ENCODE measurements at places on chromosomes 2 and 18. TPM values are rescaled to one million over a fixed set of nuclear protein-coding genes. Genes with fewer than 3 reads are reported as not detected.

PSTPIP2 gene
- total RNA-seq: 21.2 TPM

GAREM2 gene
- 4.7 TPM for total RNA-seq

DNER gene
- 0.37 TPM for total RNA-seq

DSC2 gene
- total RNA-seq: 59.6 TPM

IWS1 gene
- 45.9 TPM for total RNA-seq

ASIC4 gene
- not detected for total RNA-seq

MYO3B gene
- total RNA-seq: 1.1 TPM

CXCR1 gene
- total RNA-seq: not detected

MFSD6 gene
- 17.9 TPM for total RNA-seq

NETO1 gene
- total RNA-seq: not detected

GREB1 gene
- total RNA-seq: 4.0 TPM

ACKR3 gene
- 47.1 TPM for total RNA-seq

GRCh38 chr2:102773149-102773705 lies 11.4 kb downstream of the TMEM182 start:
- DNase-seq: no peak

DNA sequence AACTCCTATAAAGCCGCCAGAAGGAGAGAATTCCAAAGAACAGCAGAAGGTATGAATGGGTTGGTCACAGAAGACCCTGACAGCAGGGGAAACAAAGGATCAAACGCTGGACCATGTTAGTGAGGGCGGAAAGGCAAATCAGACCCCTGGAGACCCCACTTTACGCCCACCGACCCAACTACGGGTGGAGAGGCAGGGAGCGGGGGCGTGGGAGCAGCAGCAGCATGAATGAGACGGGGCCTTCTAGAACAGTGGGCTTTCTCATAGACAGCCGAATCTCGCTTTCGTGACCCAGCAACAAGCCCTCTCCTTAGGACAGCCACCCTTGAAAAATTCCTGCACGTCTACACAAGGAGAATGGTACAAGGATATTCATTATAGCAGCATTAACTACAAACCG lies 191.0 kb downstream of the HDAC4 start:
- no peak for DNase-seq

DNA sequence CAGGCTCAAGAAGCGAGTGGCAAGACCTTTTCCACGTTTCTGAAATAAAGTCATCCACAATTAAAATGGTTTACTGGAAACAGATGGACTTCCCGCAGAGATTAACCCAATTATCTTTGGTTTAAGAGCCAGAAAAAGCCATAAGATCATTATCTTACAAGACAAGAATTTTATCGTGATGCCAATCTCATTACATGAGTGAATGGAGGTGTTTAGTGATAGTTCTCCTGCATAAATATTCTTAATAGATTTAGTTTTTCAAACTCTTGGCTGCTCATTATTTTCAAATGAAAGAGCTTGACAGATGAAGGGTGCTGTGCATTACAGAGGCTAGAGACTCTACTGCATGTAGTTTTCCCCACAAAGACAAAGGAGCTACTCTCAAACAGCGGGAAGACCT lies 1028.4 kb upstream of the PIK3C3 start:
- no peak for DNase-seq

DNA sequence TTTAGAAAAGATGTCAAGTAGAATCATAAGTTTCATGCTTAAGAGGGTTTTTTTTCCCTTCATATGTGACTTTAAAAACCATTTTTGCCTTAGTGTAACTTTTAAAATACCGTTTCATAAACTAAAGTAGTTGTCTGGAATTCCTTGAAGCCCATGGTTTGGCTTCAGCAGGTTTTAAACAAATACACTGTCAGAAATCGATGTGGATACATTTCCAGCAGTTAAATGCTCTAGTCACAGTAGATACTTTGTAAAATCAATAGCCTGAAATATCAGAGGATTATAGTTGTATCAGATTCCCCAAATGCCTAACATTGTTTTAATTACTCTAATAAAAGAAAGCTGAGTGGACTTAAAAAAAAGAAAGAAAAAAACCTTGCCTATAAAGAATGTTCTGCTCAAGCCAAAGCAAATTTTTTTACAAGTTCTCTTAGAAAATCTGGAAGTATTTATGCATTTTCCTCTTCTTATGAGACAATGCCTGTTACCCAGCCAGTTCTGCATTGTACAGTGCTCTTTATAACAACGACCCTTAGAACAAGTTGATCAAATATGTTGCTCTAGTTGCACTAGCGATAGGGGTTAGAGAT lies 260.5 kb downstream of the LTBP1 start:
- DNase-seq: no peak

GRCh38 chr2:45260946-45261345 lies 251.7 kb upstream of the SIX2 start:
- no peak for DNase-seq

- no peak for DNase-seq
Observed at GRCh38 chr2:96913398-96914202, 43.7 kb upstream of the SEMA4C start.

DNA sequence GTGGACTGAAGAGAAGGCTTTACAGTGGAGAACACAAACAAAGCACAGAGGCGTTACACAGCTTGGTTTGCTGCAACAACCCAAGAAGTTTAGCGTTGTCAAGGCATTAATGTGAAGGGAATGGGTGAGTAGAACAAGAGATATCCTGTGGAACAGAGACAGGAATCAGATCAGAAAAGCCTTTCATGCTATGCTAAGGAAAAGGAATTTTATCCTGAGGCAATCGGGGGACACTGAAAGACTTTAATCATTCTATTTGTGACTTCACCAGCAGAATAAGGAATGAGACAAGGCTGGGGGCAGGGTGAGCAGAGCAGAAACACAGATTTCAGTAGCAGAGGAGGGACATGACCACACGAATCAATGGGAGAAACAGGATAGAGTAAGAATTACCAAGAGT lies 600.7 kb downstream of the IRS1 start:
- no peak for DNase-seq

GRCh38 chr18:74256190-74256589 lies 35.6 kb downstream of the CYB5A start:
- no peak for DNase-seq

- DNase-seq: no peak
Observed at GRCh38 chr2:65724336-65724735, 291.9 kb upstream of the SPRED2 start.

DNA sequence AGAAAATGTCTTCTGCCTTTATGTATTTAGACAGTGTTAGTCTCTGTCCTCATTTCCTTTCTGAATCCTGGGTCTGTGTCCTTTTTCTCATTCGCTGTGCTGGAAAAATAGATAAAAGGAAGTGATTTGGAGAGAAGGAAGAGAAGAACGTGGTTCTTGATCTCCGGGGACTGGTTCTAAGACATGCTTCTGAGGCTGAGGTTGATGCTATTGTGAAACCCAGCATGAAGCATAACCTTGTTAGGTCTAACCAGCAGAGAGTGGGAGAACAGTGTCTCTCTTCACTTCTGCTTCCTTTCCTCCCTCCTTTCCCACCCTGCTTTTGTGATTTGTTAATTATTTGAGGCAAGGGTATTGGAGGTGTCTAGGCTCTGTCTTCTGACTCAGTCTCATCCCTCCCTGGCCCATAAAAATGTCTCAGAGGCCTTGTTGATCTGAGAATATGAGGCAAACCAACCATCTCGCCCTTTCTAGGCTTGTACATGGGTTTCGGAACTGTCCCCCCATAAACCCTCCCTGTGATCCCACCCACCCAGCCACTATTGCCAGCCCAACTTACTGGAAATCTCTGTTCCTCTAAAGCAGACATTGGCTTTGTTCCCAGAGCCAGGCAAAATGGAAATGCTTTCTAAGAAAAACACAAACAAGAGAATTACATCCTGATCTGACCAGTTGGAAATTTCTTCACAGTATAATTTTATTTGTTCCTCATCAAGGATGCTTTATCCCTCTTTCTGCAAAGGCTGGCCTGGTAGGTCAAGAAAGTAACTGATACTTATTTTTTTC lies 360.6 kb upstream of the TNP1 start:
- DNase-seq: peak; percentile 31

GRCh38 chr2:18630101-18630500 lies 40.7 kb upstream of the NT5C1B start:
- no peak for DNase-seq

GRCh38 chr2:86204458-86204857 lies 5.2 kb downstream of the MRPL35 start:
- DNase-seq: no peak

GRCh38 chr2:227872676-227873075 lies 1.2 kb downstream of the DAW1 start:
- DNase-seq: no peak

- DNase-seq: no peak
Observed at GRCh38 chr2:25566694-25567093, 106.7 kb downstream of the DTNB start.

DNA sequence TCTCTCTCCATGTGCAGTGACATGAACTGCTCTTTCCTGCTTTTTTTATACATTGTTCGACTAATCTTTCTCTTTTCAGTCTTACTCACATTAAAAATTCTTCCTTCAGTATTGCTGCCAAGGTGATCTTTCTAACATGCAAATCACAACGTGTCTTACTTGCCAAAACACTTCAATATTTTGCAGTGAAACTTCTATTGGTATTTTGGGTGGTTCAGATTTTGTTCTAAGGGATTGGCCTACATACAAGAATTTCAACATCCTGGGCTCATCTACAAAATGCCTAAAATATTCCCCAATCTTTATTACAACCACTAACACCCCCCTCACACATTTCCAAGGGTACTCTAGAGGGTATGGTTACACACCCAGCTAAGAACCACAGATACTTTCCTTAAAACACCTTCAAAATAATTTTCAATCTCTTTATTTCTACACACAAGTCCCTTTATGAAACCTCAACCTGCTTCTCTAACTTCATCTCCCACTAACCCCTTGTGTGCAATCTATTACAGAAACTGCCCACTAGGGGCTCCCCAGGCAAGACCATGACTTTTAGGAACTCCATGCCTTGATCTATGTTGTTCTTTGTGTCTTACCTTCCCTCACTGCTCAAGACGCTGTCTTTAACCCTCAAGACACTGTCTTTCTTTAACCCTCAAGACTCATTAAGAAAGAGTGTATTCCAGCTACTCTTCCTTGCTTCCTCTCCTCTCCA lies 50.9 kb downstream of the COL3A1 start:
- no peak for DNase-seq

DNA sequence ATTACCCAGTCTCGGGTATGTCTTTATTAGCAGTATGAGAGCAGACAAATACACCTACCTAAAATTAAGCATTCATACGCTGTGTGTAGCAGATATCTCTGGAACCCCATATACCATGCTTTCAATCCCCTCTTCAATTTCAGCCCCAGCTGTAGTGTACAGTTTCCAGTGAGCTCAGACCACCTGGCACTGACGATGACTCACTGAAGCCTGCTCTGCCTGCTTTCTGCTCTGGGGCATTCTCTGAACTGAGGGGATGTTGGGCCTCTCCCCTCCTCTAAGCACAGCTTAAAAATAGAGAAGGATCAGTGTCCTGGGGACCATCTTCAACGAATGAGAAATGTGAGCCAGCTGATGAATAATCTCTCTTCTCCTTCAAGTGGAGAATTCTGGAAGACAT lies 8.7 kb upstream of the CCL20 start:
- DNase-seq: no peak

DNA sequence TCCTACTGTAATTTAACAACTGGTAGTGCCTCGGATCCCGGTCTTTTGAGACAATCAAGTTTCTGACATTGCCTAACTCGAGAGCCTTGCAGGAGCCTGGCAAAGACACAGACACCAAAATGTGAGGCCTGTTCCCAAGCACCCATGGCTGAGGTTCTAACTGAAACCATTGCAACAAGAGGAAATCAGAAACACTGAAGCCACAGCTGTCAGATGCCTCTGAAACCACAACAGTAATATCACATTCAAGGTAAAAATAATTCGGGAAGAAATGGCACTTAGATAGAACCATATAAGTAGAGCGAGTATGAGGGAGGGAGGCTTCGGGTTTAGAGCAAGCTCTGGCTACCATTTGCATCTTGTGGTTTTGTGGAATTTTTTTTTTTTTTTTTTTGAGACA lies 285.9 kb downstream of the FBXO15 start:
- DNase-seq: no peak

GRCh38 chr2:102264952-102265351 lies 46.4 kb upstream of the IL1RL1 start:
- DNase-seq: no peak

DNA sequence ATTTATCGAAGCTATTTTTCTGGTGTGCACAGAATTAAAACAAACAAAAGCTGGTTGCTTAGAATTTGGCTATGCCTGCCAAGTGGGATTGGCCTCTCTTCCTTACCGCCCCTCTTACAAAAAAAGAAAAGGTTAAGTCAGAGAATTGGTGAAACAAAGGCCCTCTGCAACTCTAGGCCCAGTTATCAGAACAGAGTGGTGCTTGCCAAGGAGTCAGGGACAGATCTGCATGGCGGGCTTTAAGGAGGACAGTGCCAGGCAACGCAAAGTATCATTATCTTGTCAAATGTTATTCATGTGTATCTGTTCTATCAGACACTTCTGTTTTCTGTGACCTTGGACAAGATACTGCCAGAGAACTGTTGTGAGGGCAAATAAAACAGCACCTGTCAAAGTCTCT lies 78.3 kb downstream of the TGIF1 start:
- DNase-seq: no peak

- DNase-seq: no peak
Observed at GRCh38 chr2:122875091-122875865, 1119.8 kb downstream of the TSN start.

- no peak for DNase-seq
Observed at GRCh38 chr2:64085936-64086335, 58.3 kb downstream of the PELI1 start.

DNA sequence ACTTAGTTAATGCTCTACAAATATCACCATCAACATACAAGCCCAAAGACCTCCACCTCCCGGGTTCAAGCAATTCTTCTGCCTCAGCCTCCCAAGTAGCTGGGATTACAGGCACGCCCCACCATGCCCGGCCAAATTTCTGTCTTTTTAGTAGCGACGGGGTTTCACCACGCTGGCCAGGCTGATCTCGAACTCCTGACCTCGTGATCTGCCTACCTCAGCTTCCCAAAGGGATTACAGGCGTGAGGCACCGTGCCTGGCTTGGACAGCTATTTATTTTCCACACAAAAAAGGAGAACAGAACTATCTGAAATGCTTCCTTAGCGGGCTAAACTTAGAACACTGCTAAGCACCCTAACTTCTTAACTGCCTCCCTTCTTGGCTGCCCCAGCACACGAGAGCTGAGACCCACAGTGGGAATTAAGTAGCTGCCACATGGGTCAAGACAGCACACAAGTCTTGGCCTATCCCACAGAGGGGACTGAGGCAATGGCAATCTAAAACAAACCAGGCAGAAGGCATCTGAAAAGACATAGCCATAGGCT lies 24.8 kb downstream of the CYTIP start:
- no peak for DNase-seq

- no peak for DNase-seq
Observed at GRCh38 chr2:113167962-113168340, 5.8 kb upstream of the PSD4 start.

- DNase-seq: no peak
Observed at GRCh38 chr2:2588777-2589176, 257.7 kb upstream of the MYT1L start.

- no peak for DNase-seq
Observed at GRCh38 chr2:225573603-225574002, 174.1 kb downstream of the NYAP2 start.

DNA sequence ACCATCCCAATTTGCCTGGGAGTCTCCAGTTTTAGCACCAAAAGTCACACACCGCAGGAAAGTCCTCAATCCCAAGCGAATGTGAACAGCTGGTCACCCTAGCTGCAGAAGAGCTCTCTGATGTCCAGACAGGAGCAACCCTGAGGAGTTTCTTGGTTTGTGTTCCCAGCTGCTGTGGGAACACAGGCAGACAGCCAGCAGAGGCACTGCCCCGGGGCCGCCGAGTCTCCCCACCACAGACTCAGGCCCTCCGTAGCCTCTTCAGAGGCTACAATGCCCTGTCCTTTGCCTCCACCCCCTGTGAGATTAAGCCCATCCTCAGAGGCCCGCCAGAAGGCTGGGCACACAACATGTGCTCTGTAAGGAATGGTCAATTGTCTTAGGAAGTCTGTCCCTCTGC lies 111.5 kb downstream of the TTC32 start:
- DNase-seq: no peak
